NK-92 treated with Interleukin-12 subunit alpha and Interleukin-12 subunit beta, amount 100 ng/mL, for 24 hours (cell line): ENCODE measurements at places on chromosomes 2 and 18.

GRCh38 chr18:63112706-63113105, 206.9 kb downstream of the BCL2 start:
- DNase-seq, result no peak

- no peak for DNase-seq
These were observed 81.4 kb downstream of the LYPD1 start for GRCh38 chr2:132588576-132588975.

DNA sequence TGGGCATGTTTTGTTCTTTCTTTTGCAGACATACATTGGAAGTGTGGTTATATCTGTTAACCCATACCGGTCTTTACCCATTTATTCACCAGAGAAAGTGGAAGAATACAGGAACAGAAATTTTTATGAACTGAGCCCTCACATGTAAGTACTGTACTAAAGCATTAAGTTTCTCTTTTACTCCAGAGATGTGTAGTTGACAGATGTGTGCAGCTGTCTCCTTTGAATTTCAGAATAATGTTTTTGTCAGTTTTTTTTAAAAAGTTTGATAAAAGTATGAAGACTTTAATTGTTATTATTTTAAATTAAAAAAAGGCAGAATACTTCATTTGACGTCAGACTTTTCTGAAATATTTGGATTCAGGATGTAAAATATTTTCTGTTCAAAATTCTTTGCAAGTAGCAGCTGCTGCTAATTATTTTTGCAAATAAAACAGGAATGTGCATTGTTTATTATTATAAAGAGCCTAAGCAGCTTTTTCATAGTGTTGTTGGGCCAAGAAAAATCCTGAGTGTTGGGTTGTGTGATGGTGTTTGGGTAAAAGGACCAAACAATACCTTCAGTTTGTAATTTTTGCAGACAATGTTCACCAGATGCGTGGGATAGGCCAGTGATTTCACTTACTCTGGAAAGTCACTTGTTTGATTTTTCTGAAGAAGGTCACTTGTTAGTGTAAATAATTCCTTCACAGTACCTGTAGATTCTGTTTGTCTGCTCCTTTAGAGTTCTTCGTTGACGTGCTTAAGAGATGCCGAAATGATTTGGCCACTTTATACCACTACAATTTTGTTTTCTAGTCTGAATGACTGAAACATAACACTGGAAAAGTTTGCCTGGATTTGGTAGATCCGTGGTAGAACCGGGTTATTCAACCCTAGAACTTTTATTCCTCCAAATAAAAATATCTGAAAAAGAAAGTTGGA, 51.1 kb downstream of the MYO1B start:
- DNase-seq, result no peak

- DNase-seq, result no peak
These were observed 64.1 kb downstream of the SMAD7 start for GRCh38 chr18:48886520-48887293.

- DNase-seq, result no peak
These were observed 129.4 kb upstream of the ATP5MC3 start for GRCh38 chr2:175310813-175311504.
